Stimulated activated CD8-positive, alpha-beta memory T cell treated with anti-CD3 and anti-CD28 coated beads, Interleukin-4, amount 100 ng/mL, for 1 hour (primary cell): ENCODE measurements at places on chromosomes 5 and 9.

DNA sequence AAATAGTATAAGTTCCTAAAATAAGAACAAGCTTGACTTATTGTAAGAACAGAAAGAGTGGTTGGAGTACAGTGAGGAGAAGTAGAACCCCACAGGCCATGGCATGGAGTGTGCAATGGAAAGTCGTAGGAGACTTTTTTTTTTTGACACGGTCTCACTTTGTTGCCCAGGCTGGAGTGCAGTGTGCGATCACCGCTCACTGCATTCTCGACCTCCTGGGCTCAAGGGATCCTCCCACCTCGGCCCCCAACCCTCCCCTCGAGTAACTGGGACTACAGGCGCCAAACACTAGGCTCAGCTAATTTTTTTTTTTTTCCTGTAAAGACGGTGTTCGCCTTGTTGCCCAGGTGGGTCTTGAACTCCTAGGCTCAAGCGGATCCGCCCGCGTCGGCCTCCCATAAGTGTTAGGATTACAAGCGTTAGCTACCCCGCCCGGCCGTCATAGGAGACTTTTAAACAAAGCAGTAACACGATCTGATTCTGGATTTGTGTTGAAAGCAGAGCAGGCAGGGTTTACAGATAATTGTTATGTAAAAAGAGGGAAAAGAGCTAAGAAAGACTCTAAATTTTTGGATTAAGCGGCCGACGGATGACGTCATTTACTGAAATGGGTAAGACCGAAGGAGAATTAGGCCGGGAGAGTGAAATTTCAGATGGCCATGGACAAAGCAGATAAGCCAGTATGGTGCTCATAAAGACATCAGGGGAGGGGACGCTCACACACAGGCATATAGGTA, 752 bp downstream of the TSTD2 start:
- DNase-seq: no peak

DNA sequence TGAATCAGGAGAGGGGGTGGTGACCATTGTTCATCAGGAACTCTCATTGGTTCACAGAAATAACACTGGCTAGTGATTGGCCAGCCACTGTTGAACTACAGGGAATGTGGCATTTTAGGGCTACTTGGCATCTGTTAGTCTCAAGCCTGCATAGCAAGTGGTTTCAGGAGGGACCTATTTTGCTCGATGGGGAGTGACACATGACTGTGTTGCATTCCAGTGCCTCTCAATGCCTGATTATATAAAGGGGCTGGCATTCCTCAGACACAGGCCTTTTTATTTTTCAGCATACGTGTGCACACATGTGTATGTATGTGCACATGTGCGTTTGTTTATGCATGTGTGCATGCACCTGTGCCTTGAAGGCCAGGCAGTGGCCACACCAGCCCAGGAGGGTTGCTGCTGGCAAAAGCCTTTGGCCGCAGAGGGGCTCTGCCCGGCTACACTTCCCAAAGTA, 23.2 kb downstream of the FGD3 start:
- DNase-seq: no peak

DNA sequence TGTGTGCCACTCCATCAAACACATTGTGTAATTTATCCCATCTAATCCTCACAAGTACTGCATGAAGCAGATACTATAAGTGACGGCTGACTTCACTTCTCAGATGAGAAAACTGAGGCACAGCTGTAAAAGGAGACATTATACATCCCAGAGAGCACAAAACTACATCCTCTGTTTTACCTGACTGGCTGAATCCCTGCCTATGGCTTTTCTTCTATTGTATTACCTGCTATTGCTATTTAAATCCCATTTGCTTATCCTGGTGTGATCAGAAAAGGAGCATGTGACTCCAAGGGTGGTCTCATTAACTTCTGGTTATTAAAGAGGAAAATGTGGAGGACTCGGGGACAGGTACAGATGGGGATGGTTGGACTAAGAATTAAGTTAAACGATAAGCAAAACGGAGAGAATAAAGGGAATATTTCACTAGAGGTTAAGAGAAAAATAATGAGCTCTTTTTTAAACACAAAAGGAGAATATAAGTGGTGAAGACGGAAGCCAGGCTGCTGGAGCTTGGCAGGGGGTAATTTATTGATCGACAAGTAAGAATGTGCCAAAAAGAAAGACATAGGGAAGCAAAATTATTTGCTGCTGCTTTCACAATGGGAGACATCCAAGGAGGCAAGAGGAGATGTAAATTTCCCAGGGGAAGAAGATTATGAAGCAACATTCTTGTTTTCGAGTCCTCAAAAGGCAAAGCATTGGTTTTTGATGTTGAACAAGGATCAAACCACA, 155.7 kb upstream of the GPR151 start:
- no peak for DNase-seq

DNA sequence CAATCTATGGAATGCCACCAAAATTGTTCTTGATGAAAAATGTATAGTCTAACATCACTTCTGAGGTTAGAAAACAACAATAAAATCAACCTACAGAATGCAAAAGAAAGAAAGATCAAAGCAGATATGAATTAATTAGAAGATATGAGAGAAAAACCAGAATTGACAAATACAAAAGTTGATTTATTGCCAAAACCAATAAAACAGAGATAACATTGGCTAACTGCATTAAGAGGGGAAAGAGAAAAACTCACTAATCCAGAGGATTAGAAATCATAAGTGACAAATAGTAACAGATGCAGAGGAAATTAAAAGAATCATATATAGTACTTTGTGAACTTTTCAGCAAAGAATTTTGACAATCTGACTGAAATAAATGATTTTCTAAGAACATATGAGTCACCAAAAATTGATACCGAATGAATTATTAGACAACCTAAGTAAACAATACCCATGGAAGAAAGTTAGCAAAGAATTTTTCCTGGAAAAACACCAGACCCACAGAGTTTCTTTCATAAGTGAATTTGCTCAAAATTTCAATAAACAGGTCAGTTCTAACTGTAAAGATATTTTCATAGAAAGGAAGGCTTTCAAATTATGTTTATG, 167.7 kb downstream of the AOPEP start:
- DNase-seq: no peak

- no peak for DNase-seq
These were observed 269.9 kb downstream of the MED10 start for GRCh38 chr5:6108540-6108848.

- no peak for DNase-seq
These were observed 40.6 kb downstream of the TMEM174 start for GRCh38 chr5:73213566-73213998.

- DNase-seq: no peak
These were observed 484.0 kb downstream of the ZNF608 start for GRCh38 chr5:124262470-124262869.

- no peak for DNase-seq
These were observed 6.6 kb downstream of the NINJ1 start for GRCh38 chr9:93127395-93127911.

DNA sequence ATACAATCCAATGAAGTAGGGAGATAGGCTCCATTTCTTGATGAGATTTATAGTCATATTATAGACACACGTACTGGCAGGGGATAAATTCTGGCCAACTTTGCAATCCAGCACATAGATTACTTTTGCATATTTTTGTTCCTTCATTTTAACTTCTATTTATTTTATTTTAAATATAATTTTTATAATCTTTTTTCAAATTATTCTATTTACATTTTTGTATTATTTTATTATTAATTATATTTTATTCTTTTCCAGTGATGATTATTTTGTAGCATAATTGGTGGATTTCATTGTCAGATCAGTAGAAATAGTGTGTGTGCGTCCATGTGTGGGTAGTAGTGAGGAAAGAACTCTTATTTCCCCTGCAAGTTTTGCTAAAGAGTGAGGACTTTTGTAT, 980.1 kb upstream of the TYRP1 start:
- no peak for DNase-seq

GRCh38 chr9:98555651-98556465, 152.9 kb downstream of the GABBR2 start:
- DNase-seq: no peak

DNA sequence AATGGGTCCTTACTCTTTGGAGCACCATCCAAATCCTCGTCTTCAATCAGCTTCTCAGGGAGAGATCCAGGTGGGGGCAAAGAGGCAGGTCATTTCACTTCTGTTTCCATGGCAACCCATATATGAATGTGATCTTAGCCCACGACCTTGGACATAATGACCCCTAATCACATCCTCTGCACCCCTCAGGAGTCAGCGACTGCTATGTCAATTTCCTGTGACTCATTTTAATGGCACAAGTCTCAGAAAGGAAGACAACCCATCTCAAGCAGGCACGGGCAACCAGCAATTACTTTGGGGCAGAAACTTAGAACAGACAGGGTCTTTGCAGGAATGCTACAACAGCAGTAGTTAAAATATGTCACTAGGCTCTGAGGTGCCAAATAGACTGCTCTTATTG, 591.2 kb downstream of the TLR4 start:
- no peak for DNase-seq

GRCh38 chr5:150255659-150256409, 33.7 kb downstream of the CAMK2A start:
- no peak for DNase-seq

- no peak for DNase-seq
These were observed 234.4 kb upstream of the VLDLR start for GRCh38 chr9:2387166-2387565.

GRCh38 chr9:98413084-98413483, 157.6 kb upstream of the TBC1D2 start:
- no peak for DNase-seq

- no peak for DNase-seq
These were observed 13.2 kb upstream of the AUH start for GRCh38 chr9:91374939-91375338.

DNA sequence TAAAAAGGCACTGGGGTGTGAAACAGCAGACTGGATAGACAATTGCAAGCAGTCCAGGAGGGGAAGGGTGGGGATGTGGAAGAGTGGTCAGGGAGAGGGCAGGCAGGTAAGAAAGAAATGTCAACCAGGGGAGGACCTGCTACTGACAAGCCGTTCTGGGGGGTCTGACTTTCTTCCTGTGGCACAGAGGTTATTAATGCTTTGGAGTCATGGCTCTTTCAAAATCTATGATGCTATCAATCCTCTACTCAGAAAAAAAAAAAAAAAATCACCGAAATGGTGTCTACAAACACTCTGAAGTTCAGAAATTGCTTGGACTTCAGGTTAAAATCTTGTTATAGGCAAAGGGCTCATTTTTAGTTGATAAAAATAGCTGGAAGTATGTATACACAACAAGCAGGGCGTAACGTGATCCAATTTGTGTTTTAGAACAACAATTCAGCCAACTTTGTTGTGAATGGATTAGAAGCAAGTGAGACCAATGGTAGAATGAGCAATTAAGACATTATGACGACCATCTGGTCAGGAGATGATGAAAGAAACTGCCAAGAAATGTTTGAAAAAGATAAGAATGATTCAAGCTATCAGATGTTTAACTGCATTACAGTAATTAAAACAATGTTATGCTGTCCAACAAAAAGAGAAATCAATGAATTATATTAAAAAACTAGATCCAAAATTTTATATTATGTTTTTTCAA, 255.2 kb downstream of the DEPDC1B start:
- DNase-seq: no peak

DNA sequence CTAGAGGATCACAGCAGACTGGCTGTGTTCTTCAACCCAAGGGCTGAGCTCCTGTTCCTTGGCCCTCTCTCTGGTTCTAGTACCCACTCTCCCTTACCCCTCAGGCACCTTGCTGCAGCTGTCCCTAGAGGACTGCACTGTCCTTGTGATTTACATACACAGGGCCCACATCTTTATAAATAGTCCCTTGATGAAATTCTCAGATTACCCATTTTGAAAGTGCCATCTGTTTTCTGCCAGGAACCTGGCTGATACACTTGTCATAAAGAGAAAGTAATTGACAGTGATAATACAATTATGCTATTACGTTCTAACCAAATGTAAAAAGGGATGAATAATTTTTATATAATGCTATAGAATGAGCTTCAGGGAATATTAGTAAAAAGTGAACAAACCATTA, 16.5 kb upstream of the SPARC start:
- no peak for DNase-seq

DNA sequence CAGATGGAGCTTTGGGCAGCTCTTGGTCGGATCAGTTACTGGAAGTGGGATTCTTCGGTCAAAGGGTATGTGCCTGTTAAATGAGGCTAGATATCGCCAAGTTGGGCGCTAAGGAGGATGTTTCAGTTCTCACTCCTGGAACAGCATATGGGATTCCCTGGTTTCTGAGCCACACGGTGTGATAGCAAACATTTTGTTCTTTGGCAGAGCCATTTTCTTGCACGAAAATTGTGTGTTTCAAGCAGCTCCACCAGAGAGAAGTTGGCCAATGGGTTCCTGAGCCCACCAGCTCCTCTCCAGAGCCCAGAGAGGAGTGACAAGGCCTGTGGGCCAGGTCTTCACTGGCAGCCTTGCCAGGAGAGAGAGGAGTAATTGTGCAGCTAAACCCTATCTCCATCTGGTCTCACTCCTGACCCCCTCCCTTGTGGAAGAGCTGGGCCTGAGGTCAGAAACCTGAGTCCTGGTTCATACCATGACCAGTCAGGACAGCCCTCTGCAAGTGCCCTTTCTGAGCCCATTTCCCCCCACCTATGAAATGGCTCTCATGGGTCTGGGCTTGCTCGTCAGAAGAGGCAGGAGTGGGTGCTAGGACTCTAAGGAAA, 10.7 kb upstream of the SLC6A7 start:
- DNase-seq: no peak

- DNase-seq: no peak
These were observed 105.9 kb upstream of the IER5L start for GRCh38 chr9:129283705-129284606.

DNA sequence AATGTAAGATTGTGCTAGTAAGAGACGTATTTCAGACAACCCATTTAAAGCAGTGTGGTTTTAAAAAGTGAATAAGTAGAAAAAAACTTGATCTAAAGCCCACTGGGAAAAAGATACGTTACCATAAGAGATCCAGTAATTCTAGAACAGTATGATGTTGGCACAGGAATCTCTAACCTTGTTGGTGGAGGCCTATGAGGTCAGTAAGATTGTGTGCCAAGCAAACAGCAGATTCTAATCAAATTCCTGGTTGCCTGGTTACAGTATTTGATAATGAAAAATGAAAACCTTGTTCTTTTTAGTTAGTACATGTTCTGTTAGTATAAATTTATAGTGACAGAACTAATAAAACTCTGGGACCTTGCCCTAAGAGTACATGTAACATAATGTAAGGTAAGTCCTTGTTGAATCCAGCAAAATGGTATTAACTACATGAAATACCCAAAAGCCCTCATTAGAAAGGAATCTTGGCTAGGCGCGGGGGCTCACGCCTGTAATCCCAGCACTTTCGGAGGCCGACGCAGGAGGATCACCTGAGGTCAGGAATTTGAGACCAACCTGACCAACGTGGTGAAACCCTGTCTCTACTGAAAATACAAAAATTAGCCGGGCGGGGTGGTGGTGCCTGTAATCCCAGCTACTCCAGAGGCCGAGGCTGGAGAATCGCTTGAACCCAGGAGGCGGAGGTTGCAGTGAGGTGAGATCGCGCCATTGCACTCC, 33.2 kb upstream of the DMXL1 start:
- no peak for DNase-seq
